ENCODE measurements at places on chromosomes 4 and X.

DNA sequence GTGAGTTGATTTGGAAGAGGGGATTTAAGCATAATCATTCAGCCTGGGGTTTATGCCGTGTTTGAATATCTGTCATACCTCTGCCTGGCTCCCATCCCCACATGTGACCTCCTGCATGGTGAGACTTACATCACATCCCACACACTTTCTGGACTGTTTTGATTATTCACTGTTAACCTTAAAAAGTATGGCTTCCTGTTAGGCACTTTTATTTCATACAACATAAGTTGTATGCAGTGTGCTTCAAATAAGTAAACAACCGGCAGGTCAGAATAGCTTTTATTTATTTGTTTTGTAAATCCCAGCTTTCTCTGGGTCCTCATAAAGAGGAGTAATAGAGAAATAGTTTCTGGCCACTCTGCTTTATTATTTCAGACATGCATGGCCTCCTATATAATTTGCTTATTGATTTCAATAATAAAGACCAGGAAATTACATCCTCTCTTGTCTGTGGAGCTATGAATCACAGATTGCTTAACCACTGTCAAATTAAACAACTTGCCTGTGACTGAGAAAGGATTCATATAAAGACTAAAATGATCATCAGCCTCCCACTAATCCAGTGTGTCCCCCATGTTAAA lies 376.8 kb upstream of the ZFP42 start:
- H3K27ac ChIP-seq = no peak overlapping the region
- H3K27me3 ChIP-seq = no peaks in the 10 kb centered on the region
- H3K4me3 ChIP-seq = no peak overlapping the region
- H3K36me3 ChIP-seq = no peaks in the 10 kb centered on the region
- H3K4me1 ChIP-seq = no peaks in the 10 kb centered on the region
- DNase-seq = no peak

- H3K27me3 ChIP-seq = peaks cover 20% of the 10 kb centered on the region
- no peak overlapping the region for H3K4me3 ChIP-seq
- peaks cover 9% of the 10 kb centered on the region for H3K4me1 ChIP-seq
- H3K27ac ChIP-seq = no peak overlapping the region
- DNase-seq = no peak
Measured at GRCh38 chr4:139851639-139852038, 186.0 kb downstream of the MGST2 start.

GRCh38 chr4:153933915-153934687 lies 145.2 kb upstream of the SFRP2 start:
- H3K27ac ChIP-seq = no peak overlapping the region
- H3K27me3 ChIP-seq = peaks cover 33% of the 10 kb centered on the region
- peaks cover 4% of the 10 kb centered on the region for H3K4me1 ChIP-seq
- no peak for DNase-seq
- H3K4me3 ChIP-seq = no peak overlapping the region
- no peaks in the 10 kb centered on the region for H3K36me3 ChIP-seq

GRCh38 chr4:54712206-54712605 lies 54.4 kb downstream of the KIT start:
- H3K4me3 ChIP-seq = no peak overlapping the region
- no peaks in the 10 kb centered on the region for H3K36me3 ChIP-seq
- H3K4me1 ChIP-seq = peaks cover 4% of the 10 kb centered on the region
- no peak overlapping the region for H3K27ac ChIP-seq
- H3K27me3 ChIP-seq = peaks cover 4% of the 10 kb centered on the region
- no peak for DNase-seq

- no peaks in the 10 kb centered on the region for H3K36me3 ChIP-seq
- no peak overlapping the region for H3K4me3 ChIP-seq
- peaks cover 3% of the 10 kb centered on the region for H3K27me3 ChIP-seq
- no peak for DNase-seq
Measured at GRCh38 chrX:43817444-43817843, 64.8 kb downstream of the MAOB start.

DNA sequence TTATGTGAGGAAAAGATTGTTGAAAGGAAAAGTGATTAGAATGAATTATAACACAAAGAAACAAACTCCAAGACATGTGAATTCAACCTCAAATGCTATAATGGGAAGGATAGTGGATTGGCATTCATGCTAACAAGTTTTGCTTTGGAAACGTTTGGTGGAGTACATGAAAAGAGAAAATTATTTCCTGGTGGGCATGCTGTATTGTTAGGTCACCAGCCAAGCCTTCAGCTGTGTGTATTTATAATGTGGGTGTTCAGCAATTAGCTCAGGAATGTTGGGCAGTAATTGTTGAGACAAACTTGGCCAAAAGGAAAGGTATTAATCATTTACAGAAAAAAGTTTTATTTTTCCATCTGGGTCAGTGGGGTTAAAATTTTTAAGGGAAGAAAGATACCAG lies 198.9 kb upstream of the ARSJ start:
- no peaks in the 10 kb centered on the region for H3K36me3 ChIP-seq
- DNase-seq = no peak
- H3K27ac ChIP-seq = no peak overlapping the region
- H3K4me3 ChIP-seq = no peak overlapping the region

DNA sequence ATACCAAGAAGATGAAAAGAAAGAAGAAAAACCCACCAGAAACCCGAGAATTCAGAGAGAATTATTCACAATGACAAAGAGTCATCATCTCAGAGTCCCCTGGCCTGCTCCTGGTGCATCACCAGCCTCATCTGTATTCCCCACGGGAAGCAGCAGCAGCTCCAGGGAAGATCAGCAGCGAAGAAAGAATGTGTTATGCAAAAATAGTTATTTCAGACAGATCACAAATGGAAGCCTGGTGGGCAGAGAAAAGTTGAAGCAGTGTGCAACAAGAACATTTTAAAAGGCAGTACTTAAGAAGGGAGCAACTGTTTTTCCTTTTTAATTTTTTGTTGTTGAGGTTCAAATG lies 189.2 kb downstream of the PPP3CA start:
- peaks cover 5% of the 10 kb centered on the region for H3K36me3 ChIP-seq
- H3K4me3 ChIP-seq = no peak overlapping the region
- H3K27me3 ChIP-seq = no peaks in the 10 kb centered on the region
- DNase-seq = no peak
- H3K27ac ChIP-seq = no peak overlapping the region

GRCh38 chr4:111652236-111652635 lies 493.0 kb upstream of the FAM241A start:
- no peak overlapping the region for H3K4me3 ChIP-seq
- H3K27ac ChIP-seq = no peak overlapping the region
- H3K36me3 ChIP-seq = no peaks in the 10 kb centered on the region

DNA sequence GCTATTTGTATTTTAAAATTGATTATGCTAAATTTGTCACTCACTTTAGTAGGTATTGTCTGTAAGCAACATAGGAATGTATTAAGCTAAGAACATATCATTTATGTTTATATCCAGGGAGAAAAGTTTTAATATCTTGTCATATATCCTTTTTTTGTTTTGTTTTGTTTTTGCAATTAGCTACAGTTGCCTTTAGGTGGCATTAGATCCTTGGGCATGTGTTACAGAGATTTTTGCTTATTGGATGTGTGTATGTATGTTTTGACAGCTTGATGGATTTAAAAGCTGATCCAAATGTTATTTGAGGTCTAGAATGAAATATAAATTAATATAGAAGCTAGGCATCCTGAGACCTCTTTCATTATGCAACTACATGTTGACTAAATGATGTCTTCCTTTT lies 36.1 kb upstream of the OTUD4 start:
- H3K27ac ChIP-seq = no peak overlapping the region
- no peaks in the 10 kb centered on the region for H3K27me3 ChIP-seq
- no peaks in the 10 kb centered on the region for H3K4me1 ChIP-seq
- H3K4me3 ChIP-seq = no peak overlapping the region
- no peaks in the 10 kb centered on the region for H3K36me3 ChIP-seq
